ENCODE measurements at places on chromosomes 11 and 22.
A peak's percentile ranks its signal among the peaks of the same experiment; 100 is the strongest.

DNA sequence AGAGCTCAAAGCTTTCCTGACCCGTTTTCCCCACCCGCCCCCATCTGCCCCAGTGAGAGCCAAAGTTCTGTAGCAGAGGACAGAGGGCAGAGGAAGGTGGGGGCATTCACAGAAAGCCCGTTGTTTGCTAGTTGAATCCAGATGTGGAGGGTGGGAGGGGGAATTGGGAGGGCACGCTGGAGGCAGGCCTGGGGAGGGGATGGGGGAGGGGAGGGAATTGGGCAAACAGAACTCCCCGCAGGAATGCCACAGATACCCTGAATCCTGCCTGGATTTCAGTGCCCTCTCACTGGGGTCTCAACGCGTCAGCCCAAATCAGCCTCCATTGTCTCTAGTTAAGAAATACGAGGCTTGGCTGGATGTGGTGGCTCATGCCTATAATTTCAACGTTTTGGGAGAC lies 12.9 kb upstream of the OAF start:
- no peak for DNase-seq

GRCh38 chr11:119180729-119181676 lies 4.3 kb upstream of the NHERF4 start:
- no peak for DNase-seq

GRCh38 chr11:121159741-121160140 lies 58.7 kb downstream of the TECTA start:
- DNase-seq, result no peak

DNA sequence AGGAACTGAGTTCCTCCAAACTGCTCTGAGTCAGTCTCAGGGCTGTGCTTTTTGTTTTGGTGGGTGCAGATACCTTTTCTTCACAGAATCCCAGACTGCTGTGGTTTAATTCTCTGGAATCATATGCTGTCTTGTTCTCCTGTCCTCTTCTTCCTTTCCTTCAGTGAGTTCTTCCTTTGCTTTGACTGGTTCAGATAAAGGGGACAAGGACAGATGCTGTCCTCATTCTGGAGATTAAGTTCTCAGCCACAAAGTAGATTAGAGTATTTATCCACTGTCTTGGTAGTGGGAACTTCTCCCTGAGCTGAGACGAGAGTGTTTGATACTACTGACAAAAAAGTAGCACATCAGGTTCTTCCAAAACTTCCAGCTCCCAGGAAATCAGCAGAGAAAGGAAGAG lies 13.3 kb downstream of the ZDHHC5 start:
- no peak for DNase-seq

- no peak for DNase-seq
These were observed 25.9 kb upstream of the KCNJ11 start for GRCh38 chr11:17414317-17414737.

DNA sequence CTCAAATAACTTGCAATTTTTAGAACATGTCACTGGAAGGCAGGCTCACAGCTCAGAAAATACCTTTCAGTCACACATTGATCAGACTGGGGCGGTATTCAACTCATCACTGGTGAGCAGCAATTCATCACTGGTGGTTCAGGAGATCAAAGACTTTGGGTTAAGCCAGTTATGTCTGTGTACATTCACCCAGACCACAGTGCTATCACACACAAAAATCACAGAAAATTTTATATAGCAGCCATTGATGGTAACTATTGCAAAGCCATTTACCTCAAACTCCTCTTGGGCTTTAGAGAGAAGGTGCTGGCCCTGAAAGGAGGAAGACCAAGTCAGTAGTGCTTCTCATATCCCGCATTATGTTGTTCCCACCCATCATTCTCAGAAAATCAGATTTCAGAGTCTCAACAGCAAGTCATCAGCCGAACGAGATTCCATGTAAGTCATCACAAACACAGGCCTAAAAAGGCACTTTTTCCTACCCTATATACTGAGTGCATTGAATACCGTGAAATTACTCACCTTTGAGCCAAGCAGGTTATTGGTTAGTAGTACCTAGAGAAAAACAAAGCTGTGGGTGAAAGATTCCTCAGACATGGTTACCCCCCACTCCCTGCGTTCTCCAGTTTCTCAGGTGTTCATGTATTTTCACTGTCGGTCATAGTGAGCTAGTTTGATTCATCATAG lies 14.0 kb upstream of the WDR74 start:
- DNase-seq, result peak; percentile 23
